ENCODE measurements at places on chromosomes 4 and X.

GRCh38 chr4:127965803-127966175 lies 583 bp downstream of the ABHD18 start:
- peak; percentile 80 for DNase-seq

DNA sequence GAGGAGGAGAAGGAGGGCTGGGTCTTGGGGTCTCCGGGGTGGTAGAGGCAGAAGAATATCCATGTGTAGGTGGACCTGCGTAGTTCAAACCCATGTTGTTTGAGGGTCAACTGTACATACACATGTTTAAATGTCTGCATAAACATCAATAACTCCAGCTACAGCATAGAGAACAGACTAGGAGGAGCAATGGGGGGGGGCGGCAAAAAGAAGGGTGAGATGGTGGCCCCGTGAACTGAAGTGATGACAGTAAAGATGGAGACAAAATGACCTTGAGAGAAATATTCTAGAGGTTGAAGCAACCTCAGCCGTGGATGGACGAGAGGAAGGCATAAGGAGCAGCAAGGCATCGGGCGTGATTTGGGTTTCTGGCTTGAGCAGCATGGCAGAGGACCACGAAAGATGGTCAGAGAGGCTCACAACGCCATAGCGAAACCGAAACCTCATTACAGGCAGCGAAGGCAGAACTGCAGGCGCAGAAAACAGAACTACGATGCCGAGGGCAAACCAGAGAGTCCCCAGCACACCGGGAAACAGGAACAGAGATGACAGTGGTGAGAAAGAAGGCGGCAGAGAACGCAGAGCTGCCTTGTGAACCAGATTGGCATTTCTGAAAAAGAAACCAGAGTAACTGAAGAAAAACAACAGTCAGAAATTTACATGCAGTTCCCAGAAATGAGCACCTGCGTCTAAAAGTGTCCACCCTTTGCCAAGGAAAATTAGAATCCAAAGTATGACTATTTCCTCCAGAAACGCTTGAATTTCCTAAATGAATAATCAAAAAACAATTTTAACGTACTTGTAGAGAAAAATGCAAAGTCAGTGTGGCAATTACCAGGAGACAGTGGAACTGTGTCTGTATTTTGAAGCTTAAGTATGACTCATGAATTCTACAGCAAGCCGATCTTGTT lies 50.3 kb upstream of the ENPP6 start:
- DNase-seq = no peak

DNA sequence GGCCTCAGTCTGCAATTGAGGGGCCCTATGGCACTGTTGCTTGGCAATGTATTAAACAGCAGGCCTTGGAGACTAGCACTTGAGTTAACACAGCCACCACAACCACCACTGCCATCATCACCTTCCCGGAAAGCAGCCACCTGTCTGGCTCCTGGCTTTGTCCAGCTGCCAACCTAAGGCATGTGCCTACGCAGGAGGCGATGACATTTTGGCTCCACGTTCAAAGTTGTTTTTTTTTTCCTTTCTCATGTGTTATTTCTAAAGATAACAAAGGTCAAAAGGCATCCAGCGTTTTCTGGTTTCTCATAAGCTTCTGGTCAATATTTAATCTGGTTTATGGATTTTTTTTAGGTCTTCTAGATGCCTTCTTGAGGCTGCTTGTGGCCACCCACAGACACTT lies 7.5 kb downstream of the CLDN2 start:
- no peak for DNase-seq

- peak; percentile 22 for DNase-seq
These were observed 37.8 kb downstream of the UCHL1 start for GRCh38 chr4:41294445-41295062.

- DNase-seq = peak; percentile 88
These were observed 17.8 kb downstream of the ZNF185 start for GRCh38 chrX:152915541-152916241.

Measured in ELF-1 (cell line).